ENCODE measurements at places on chromosomes 12 and 14. TPM values are rescaled to one million over a fixed set of nuclear protein-coding genes. Genes with fewer than 3 reads are reported as not detected.

DACT1 gene
- total RNA-seq, result 9.1 TPM

NR4A1 gene
- total RNA-seq, result 3.8 TPM

ABCD2 gene
- total RNA-seq, result under 0.01 TPM

SCARB1 gene
- 79.2 TPM for total RNA-seq

C14orf39 gene
- not detected for total RNA-seq

ANKS1B gene
- total RNA-seq, result 0.25 TPM

LRRC74A gene
- not detected for total RNA-seq

STXBP6 gene
- total RNA-seq, result 0.25 TPM

GEMIN2 gene
- 40.1 TPM for total RNA-seq

KCNJ8 gene
- total RNA-seq, result 4.6 TPM
